ENCODE measurements at places on chromosomes 1 and 21.

DNA sequence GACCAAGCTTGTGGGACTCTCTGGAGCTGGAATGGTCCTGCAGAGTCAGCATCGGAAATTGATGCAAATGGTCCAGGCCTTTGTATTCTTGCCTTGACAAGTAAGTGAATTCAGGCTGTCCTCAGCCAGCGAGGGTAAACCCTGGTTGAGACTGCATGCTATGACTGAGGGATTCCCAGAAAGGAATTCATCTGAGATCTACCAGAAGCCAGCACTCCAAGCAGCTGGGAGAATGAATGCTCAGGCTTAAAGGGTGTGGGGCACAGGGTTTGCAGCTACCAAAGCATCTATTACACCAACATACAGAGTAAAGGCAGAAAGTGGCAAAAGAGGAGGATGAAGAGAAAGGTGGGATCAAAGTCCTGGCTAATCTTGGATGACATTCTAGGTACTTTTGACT lies 257.0 kb upstream of the LYPLAL1 start:
- no peak for DNase-seq

DNA sequence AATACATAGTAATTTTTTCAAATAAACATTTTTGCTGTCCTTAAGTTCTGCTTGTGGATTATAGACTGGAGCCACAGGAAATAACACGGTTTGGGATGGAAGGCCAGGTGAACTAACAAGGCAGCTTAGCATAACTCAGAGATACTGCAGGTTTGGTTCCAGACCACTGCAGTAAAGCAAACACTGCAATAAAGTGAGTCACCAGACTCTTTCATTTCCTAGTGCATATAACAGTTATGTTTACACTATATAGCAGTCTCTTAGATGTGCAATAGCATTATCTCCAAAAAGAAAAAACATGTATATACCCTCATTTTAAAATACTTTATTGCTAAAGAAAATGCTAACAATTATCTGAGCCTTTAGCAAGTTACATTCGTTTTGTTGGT lies 22.0 kb downstream of the LRRC42 start:
- DNase-seq, result no peak

DNA sequence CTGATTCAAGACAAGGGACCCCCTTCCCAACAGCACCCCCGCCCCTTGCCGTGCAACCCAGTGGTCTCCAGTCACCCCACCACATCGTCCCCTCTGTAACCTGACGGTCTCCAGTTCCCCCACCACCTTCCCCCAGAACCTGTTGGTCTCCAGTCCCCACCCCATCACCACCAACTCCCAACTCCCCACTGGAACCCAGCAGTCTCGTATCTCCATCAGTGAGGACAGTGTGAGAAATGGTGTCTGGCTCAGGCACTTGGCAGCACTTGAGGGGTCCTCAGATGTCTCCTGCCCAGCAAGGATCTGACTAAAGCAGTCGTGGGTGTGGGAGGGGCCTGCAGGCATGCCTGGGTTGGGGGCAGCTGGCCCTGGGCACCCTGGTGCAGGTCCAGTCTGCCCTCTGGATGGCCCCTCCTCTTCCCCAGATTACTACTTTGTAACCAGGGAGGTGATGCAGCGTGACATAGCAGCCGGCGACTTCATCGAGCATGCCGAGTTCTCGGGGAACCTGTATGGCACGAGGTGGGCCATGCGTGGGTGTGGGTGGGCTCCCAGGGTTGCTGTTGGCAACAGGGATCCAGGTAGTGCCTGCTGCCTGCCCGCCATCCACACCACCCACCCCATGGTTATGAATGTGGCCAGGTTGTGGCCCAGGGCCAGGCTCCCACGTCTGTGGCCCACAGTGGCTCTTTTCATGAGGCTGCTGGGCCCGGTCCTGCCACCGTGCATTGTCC lies 3.1 kb upstream of the GJC2 start:
- no peak for DNase-seq

DNA sequence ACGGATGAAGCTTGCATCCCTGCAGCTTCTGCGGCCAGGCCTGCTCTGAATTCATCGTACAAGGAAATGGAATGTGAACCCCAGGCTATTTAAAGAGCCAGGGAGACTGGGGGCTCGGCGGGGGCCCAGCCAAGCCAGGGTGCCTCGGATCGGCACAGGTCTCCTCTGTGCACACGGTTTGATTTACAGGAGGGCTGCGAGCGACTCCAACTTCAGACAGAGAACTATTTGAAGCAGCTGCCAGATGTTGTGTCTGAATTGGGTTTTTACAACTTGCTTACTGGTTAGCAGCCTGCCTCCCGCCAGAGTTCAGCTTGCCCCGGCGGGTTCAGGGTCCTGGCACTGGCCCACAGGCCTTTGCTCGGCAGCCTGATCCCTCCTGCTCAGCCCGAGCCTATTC lies 83.2 kb downstream of the SPSB1 start:
- no peak for DNase-seq
